ENCODE measurements at places on chromosomes 2 and 18.

GRCh38 chr2:75605770-75606529, 40.6 kb upstream of the MRPL19 start:
- DNase-seq = peak; percentile 99

GRCh38 chr2:13504808-13505207, 788.1 kb downstream of the TRIB2 start:
- DNase-seq = no peak

DNA sequence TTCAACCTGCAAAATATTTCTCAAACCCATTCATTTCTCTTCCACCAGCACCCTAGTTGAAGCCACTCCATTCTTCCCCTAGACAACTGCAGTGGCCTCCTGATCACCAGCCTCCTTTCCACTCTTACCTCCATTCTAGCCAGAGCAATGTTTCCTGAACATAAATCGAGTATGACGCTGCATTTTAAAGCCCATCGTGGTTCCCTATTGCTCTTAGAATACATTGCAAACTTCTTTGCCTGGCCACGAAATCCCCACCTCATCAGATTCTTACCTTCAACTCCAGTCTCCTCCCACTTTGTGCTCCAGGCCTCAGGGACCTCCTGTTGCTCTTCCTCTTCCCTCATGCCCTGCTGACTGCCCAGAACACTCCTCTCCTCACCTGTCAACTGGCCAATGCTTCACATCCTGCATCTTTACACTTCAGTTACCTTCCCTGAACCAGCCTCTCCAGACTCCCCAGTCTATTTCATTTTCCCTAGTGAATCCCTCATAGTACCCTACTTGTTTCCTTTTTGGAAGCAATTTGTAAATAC, 176.5 kb upstream of the CTAGE1 start:
- no peak for DNase-seq

- DNase-seq = no peak
These were observed 91.8 kb upstream of the CRACDL start for GRCh38 chr2:99027856-99028255.

DNA sequence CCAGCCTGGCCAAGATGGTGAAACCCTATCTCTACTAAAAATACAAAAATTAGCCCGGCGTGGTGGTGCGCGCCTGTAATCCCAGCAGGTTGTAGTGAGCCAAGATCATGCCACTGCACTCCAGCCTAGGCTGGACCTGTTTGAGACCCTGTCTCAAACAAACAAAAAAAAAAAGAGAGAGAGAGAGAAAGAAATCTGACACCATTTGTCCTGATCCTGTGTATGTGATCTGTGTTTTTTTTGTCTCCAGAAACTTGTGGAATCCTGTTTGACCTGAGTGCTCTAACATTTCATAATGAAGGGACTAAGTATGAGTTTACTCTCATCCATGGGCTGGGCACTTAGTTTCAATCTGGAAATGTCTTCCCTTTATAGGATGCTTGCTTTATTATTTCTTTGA, 6.4 kb upstream of the ITPRIPL1 start:
- no peak for DNase-seq

DNA sequence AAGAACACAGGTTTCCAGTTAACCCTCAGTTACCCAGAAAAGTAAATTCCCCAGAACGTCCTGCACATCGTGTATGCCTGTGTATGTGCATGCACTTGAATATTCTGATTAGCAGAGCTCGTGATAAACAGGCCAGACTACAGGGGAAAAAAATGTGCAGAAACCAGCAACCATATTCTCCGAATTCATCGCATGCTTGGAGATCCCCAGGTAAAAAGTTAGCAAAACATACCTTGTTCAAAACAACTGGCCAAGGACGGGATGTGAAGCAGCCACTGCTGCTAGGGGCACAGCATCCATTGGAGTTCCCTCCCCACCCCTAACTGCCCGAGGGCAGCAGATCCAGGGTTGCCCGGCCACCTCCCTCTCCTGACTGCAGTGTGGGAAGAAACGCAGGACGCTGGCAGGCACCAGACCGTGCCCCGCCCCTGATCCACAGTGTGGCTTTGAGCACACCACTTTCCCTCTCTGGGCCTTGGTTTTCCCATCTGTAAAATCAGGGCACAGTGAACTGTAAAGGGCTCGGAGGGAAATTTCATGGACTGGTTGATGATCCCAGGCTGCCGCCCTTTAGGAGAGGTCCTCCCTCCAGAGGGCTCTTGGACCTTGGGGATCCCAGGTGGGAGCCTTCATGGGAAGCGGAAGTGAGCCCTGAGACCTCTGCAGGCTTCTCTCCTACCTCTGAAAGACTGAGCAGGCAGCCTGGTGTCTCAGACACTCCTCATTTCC, 11.9 kb upstream of the ARID5A start:
- DNase-seq = no peak

DNA sequence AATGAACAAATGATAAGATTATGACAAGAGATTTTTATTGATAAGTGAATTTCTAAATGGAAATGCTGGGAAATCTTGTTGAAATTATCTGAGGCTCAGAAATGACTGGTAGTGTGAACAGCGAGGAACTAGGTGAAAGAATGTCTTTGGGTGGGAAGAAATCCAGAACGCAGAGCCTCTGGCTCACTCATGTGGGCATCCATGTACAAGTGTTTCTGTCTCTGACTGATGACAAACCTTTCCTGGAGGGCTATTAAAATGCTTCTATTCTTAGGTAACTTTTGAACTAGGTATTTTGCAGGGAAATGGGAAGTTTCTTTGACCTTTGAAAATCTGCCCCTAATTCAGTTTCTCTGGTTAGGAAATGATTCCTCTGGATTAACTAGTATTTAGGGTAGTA, 598.6 kb downstream of the SLC4A3 start:
- peak; percentile 8 for DNase-seq

DNA sequence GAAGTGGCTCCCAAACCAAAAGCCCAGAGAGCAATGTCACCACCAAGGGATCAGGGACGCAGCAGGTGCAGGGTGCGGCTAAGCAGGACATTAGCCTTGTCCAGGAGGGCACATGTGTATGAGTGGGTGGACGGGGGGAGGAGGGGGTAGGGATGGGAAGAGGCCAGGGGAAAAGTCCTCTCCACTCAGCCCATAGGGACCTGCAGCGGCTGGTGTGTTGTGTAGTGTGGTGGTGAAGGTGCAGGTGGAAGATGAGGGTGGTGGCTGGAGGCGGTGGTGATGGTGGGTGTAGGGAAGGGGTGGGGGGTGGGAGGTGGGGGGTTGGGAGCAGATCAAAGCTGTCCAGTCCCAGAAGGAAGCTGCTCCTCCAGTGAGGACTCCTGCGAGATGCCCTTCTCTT, 3.7 kb downstream of the C2orf81 start:
- DNase-seq = no peak

- DNase-seq = peak; percentile 58
These were observed 55.8 kb upstream of the FAM136A start for GRCh38 chr2:70357684-70358071.

DNA sequence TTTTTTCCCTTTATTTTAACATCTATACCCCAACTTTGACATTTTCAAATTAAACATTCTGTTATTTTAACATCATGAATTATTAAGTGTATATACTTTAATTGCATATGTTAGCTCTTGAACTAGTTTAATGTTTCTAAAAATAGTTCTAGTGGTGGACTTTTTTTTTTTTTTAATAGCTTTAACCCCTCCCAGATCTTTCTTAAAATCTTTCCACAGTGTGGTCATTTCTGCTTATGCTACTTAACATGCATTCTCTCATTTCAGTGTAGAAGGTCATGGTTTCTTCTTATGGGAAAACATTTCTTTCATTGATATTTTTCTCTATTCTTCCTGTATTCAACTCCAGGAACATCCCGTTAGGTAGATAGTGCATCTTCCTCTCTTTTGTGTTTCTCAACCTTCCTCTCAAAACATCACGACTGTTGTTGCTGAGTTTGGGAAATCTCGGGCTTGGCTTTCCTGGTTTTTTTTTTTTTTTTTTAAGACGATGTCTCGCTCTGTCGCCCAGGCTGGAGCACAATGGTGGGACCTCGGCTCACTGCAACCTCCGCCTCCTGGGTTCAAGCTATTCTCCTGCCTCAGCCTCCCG, 849 bp upstream of the TMEM18 start:
- DNase-seq = no peak

Data from fibroblast of skin of right quadriceps (primary cell).